M059J (cell line): ENCODE measurements at places on chromosomes 3 and 15. TPM values are rescaled to one million over a fixed set of nuclear protein-coding genes. Genes with fewer than 3 reads are reported as not detected.
A peak's percentile ranks its signal among the peaks of the same experiment; 100 is the strongest.

DNA sequence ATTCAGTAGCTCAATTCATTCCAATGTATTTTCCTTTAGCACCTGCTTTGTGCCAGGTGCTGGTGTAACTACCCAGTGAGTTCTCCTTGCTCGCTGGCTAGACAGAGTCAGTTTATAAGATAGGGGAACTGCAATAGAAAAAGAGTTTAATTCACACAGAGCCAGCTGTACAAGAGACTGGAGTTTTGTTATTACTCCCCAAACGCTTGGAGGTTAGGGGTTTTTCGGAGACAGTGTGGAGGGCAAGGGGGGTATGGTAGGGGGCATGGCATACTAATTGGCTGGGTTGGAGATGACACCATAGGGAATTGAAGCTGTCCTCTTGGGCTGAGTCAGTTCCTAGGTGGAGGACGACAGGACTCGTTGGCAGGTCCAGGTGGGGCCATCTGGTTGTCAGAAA lies 5.4 kb upstream of the CFAP91 start:
- no peak for DNase-seq

DNA sequence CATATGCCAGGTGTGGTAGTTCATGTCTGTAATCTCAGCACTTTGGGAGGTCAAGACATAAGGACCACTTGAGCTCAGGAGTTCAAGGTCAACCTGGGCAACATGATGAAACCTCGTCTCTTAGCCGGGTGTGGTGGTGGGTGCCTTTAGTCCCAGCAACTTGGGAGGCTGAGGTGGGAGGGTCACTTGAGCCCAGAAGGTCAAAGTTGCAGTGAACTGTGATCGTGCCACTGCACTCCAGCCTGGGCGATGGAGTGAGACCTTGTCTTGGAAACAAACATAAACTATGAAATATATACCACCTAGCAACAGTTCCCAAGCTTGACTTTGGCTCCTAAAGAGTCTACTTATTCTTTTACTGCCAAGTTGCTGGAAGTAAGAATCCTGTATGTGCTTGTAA lies 30.9 kb downstream of the UBE3A start:
- no peak for DNase-seq

GRCh38 chr3:51703761-51704510 lies 2.9 kb upstream of the GRM2 start:
- no peak for DNase-seq

The CASR gene
- not detected in 2 replicates for total RNA-seq

DNA sequence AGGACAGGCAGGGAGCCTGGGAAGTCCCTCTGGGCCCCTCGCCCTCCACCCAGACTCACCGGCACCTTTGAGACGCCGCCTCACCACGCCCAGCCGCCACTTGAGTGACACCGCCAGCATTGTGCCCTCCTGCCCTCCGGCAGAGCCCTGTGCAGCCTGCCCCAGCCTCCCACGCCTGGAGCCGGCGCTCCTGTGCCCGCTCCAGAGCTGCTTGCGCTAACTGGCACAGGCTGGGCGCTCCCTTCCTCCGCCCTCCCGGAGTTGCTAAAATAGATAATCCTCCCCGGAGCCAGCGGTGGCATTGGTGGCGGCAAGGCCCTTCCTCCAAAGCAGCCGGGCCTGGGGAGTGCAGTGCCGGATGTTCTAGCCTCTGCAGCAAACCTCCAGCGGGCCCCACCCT lies 15.7 kb upstream of the GRIP2 start:
- no peak for DNase-seq

GRCh38 chr3:112582244-112582874 lies 20.5 kb downstream of the SLC35A5 start:
- DNase-seq: peak; percentile 71

The BCHE gene
- 4.0 and 8.0 TPM in 2 replicates for total RNA-seq

- no peak for DNase-seq
Measured at GRCh38 chr3:4270720-4271119, 32.4 kb upstream of the SETMAR start.

The CAMK1 gene
- total RNA-seq: 6.4 and 10.6 TPM in 2 replicates

GRCh38 chr3:29581311-29581710 lies 300.4 kb downstream of the RBMS3 start:
- DNase-seq: no peak

DNA sequence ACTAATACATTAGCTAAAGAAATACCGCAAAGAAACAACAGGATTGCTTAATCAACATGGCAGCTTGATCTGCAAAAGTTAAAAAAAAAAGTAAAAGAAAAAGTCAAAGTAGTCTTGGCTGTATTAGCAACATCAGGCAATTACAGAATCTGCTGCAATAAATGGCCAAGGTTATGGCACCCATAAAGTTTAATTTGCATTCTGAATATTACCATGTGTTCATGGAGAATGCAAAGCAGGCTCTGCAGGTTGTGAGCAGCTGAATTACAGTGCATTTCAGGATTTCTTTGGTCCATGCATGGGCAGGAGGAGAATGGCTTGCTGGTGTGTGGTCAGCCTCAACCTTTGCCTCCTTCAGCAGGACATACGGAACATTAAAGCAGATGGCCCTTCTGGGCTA lies 199.1 kb upstream of the AZI2 start:
- DNase-seq: no peak

The PRR20G gene
- total RNA-seq: not detected in 2 replicates

DNA sequence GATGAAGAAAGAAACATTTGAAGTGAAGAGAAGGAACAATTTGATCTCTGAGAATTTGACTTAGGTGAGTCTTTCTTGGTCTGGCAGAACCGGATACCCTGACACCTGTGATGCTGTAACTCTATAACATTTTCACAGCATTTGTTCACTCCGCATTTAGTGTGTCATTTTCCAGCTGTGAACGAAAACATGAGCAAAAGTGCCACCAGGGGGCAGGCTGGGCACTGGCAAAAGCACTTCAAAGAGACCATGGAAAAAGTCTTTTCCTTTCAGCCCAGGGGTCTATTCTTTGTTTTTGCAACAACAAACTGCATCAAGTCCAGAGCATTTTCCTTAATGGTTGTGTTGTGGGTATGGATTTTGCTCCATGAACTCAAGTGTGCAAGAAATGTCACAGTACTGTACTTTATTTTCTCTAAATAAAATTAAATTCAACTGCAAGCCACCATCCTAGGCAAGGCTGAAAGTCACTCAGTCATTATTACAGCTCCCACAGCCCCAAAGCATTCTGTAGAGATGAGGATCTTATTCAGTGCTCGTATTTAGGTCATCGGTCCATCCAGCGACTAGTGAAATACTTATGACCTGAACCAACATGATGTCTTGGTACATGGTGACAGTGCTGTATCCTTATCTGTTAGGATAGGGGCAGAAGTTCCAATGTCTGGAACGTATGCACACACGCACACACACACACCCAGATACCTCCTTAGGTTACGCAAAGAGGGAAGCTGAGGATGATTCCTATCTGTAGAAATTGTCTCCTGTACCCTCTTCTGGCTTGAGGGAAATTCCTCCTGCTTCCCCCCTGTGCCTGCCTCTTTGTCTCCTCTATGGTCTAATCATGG lies 125.5 kb downstream of the GADL1 start:
- peak; percentile 41 for DNase-seq

The UROC1 gene
- total RNA-seq: 0.02 TPM in 1 of 2 replicates, not detected in the other

DNA sequence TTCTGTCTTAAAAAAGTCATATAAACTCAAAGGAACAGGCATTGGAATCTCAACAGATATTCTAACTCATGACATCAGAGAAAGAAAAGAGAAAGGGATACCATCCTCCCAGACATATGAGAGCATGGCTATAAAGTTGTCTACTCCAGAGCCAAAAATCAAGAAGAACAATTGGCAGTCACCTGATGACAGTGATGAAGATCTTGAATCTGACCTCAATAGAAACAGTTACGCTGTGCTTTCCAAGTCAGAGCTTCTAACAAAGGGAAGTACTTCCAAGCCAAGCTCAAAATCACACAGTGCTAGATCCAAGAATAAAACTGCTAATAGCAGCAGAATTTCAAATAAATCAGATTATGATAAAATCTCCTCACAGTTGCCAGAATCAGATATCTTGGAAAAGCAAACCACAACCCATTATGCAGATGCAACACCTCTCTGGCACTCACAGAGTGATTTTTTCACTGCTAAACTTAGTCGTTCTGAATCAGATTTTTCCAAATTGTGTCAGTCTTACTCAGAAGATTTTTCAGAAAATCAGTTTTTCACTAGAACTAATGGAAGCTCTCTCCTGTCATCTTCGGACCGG lies 35.9 kb downstream of the UNC13C start:
- no peak for DNase-seq

- DNase-seq: peak; percentile 94
Measured at GRCh38 chr3:101827211-101828174, 21.8 kb upstream of the NFKBIZ start.

GRCh38 chr3:161689584-161690298 lies 193.1 kb downstream of the OTOL1 start:
- no peak for DNase-seq

The BFSP2 gene
- not detected in 2 replicates for total RNA-seq

DNA sequence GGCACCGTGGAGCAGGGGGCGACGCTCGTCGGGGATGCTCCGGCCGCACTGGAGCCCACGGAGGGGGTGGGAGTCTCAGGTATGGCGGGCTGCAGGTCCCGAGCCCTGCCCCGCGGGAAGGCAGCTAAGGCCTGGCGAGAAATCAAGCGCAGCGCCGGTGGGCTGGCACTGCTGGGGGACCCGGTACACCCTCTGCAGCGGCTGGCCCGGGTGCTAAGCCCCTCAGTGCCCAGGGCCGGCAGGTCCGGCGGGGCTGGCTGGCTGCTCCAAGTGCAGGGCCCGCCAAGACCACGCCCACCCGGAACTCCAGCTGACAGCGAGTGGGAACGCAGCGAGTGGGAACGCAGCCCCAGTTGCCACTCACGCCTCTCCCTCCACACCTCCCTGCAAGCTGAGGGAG lies 676.4 kb downstream of the SI start:
- DNase-seq: no peak

GRCh38 chr3:96449803-96450202 lies 364.6 kb upstream of the EPHA6 start:
- DNase-seq: no peak

The LMAN1L gene
- total RNA-seq: not detected in 2 replicates

The LAMB2 gene
- total RNA-seq: 229 and 329 TPM in 2 replicates

The SLC27A2 gene
- 43.0 and 60.3 TPM in 2 replicates for total RNA-seq

The TMIE gene
- 0.22 TPM in 1 of 2 replicates, not detected in the other for total RNA-seq

The CCR5 gene
- total RNA-seq: not detected in 2 replicates
